ENCODE measurements at places on chromosomes 12 and 14.

DNA sequence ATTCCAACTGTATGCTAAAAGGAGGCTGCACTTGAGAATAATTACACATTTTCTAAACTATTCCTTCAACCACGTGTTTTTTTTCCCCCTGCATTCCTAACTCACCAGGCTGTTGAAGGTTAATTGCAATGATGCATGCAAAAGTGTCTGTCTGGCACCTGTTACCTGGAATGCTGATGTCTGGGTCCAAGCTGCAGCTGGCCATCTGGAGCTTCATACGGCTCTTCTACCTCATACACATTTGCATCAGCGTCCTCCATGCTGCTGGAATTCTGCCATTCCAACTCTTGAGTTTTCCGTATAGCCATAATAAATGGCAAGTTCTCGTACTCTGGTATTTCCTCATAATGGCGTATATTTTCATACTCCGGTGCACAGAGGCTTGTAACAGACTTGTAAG, 8.6 kb downstream of the FGD6 start:
- no peak for DNase-seq

DNA sequence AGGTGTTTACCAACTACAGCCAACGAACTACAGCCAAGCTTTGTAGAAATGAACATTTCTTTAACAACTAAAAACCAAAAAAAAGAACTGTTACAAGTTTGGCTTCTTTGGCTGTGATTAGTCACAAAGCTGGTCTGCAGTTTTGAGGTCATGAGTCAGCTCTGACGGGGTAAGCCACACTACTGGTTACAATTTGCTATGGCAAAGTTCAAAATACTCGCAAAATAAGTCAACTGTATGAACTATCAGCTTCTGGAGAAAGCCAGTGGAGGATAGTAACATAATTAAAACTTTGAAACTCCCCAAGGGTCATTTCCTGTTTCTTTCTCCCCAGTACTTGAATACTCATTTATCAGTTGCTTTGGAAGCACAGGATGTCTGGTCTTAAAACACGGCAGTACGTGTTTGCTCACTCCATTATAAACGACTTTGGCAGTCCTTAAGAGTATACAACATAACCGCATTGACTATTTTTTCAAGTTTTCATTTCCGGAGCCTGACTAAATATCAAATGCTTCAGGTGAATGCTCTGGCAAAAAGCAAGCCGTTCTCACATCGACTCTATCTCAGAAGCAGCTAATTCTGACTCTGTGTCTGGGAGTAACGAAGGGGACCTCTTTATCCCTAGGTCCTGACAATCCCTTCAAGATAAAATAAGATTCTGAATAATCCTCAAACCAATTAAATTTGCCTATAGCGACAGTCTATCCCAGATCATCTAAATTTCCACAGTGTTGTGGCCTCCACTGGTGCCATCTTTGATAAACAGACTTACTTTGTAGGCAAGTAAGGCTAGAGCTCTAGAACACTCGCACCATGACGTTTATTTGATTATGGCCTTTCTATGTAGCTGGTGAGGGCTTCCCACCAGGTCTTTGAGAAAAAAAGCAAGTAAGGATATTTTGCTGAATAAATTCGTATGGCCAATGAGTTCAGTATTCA, 10.6 kb downstream of the PHLDA1 start:
- no peak for DNase-seq

DNA sequence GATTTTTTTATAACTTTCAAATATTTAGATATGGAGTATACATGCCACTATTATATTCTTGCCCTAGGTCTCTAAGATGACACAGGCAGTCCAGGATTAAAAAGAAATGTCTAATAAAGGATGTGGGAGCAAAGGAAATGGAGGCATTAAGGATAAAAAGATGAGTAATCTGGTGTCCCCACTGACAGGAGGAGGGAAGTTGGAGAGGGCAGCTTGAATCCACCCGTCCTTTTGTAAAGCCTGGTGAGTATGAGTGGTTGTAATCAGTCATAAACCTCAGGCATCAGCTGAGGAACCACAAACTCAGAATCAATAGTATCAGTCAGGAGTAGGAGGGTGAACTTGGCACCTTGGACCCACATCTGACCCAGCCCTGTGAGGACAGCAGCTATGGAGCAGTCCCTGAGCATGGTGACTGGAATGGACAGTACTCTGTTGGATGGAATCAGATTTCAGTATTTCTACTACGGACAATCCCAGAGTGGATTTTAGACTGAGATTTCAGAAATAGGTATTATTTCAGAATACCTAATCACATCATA, 100.5 kb downstream of the EXOC5 start:
- no peak for DNase-seq

DNA sequence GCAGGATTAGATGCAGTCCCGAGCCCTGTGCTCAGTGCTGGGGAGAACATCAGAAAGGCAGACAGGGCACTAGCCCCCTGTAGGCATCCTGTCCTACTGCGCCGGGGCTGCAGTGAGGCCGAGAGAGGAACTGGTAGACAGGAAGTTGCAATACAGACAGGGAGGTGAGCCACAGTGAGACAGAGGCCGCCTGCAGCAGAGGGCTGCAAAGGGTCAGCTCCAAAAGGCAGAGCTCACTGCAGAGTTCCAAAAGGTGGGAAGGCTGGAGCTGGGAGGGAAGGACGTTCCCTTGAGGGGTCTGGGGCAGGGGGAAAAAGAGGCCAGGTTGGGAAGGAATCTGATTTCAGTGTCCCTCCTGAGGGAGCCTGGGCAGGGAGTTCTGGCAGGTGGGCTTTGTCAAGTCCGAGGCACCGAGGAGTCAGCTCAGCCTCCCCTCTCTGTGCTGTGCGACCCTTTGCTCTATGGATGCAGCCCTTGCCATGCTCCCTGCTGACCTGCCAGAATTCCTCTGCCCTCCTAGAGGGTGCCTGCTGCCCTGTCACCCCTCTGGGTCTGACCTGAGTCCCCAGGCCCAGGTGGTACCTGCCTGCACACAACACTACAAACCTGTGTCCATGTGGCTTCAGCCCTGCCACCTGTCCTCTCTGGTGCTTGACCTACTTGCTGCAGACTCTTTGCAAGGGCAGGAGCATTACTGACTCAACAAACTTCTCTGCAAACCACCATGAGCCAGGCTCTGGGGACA, 63.5 kb downstream of the PRMT8 start:
- DNase-seq = no peak

DNA sequence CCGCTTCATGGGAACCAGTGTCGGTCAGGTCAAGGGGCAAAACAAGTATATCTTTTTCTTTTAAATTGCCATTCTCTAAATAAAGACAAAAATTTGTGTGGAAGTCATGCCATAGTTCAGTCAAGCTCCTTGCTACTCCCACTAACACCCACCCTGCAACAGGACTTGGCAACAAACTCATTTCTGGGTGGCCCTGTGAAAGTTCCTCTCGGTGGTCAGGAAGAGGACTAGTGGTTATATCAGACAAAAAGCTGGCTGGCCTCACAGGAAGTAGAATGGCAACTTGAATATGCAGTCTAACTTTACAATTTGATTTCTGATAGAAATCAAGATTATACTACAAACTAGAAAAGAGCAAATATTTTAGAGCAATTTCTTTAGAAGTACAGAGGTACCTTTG, 11.2 kb downstream of the DHRS7 start:
- DNase-seq = peak; percentile 20

- no peak for DNase-seq
Measured at GRCh38 chr12:14443531-14443930, 78.0 kb downstream of the ATF7IP start.

GRCh38 chr14:21987937-21988336, 314.3 kb upstream of the OR4E1 start:
- no peak for DNase-seq

DNA sequence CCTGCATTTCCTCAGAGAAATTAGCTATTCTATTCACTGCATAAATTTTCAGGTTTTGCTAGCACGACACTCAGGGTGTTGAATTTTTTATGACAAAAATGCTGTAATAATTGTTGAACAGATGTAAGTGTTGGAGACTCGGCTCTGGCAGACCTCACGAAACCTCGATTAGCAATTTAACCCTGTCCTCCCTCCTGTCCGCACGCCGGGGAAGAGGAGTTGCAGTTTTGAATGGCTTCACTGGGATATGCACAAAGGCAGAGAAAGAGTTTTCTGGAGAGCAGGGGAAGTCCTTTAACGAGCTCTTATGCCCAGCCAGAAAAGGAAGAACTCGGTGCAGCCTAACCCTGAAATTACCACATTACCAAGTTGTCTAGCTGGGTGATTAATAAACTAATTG, 661.1 kb downstream of the VRK1 start:
- no peak for DNase-seq

- no peak for DNase-seq
Measured at GRCh38 chr14:28870033-28870564, 103.5 kb downstream of the FOXG1 start.

- DNase-seq = no peak
Measured at GRCh38 chr12:1619587-1619986, 9.4 kb upstream of the WNT5B start.

GRCh38 chr12:49750027-49750995, 9.0 kb downstream of the TMBIM6 start:
- DNase-seq = peak; percentile 87

GRCh38 chr14:21205678-21206581, 50.1 kb upstream of the OR5AU1 start:
- no peak for DNase-seq

- DNase-seq = no peak
Measured at GRCh38 chr12:25308756-25309155, 58.0 kb upstream of the KRAS start.

GRCh38 chr14:29681316-29681715, 246.3 kb downstream of the PRKD1 start:
- DNase-seq = no peak

- DNase-seq = no peak
Measured at GRCh38 chr12:109831929-109832328, 1.3 kb downstream of the TRPV4 start.

Data from T-helper 2 cell (primary cell).